ENCODE measurements at places on chromosomes 1 and 21.

- no peak for DNase-seq
Measured at GRCh38 chr1:219528633-219529032, 84.3 kb downstream of the ZC3H11B start.

- no peak for DNase-seq
Measured at GRCh38 chr1:21855257-21856096, 43.4 kb downstream of the LDLRAD2 start.

- no peak for DNase-seq
Measured at GRCh38 chr21:45033791-45034555, 40.4 kb upstream of the ADARB1 start.

GRCh38 chr1:69527273-69527672 lies 40.4 kb upstream of the LRRC7 start:
- DNase-seq = no peak

DNA sequence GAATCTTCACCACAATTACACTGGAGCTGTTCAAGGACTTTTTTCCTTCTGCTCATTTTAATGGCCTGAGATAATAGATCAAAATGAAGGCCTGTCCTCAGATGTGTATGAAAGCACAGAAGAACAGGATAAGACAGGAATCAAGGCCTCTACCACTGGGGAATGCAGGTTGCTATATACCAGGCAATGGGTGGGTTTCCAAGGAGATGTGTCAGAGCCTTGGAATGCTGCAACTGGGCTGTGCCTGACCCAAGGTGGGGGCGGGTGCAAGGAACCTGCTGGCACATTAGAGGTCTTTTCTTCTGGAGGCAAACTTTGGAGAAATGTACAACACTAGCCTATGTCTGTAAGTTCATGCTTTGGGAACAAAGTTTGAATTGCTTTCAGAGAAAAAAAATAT lies 21.7 kb upstream of the LAMC2 start:
- DNase-seq = no peak
